ENCODE measurements at places on chromosomes 6 and 20. TPM values are rescaled to one million over a fixed set of nuclear protein-coding genes. Genes with fewer than 3 reads are reported as not detected.

DNA sequence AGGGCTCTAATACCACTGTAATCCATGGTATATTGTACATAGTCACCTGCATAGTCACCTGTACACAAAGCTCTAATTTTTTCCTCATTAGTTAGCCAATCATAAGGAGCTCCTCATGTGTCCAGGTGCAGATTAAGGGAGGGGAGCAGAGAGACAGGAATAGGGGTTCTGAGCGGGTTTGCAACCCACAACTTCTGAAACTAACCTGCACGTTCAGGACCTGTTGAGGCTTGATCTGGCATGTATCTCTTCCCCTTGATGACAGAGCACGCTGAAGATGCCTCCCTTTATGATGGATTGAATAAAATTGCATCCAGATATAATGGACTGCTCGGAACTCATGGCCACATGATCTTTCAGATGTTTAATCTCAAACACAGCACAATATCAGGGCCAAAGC is 179.4 kb upstream of the PRND start:
- no peak for DNase-seq

DNA sequence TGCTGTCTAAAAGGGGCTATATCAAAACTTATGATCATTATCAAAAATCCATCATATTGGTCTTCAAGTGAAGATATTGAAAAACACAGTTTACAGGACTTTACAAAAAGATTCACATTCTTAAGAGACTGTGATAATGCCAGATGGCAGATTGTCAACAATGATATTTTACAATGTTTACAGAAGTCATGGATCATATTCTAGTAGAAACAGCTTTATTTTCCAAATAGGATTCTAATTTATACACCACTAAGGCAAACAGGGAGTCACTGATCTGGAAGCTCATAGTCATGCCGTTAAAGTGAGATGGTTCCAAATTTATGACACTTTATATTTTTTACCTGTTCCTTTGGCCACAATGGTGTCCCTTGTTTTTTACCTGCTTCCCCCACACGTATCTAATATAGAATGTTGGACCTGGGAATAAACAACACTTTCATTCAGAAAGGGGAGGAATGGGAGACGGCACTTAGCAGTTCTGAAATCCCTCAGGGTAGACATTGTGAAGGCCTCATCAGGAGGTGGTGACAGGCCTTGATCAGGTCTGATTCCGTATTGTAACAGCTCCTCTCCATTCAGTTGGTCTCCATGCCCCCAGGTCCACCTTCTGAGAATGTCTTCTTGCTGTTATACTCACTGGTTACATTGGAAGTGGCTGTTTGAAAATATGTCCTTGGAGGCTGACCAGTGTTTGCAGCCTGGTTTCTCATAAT is 228.6 kb downstream of the ADGB start:
- no peak for DNase-seq

GRCh38 chr6:169371344-169372127 is 117.9 kb upstream of the THBS2 start:
- no peak for DNase-seq

DNA sequence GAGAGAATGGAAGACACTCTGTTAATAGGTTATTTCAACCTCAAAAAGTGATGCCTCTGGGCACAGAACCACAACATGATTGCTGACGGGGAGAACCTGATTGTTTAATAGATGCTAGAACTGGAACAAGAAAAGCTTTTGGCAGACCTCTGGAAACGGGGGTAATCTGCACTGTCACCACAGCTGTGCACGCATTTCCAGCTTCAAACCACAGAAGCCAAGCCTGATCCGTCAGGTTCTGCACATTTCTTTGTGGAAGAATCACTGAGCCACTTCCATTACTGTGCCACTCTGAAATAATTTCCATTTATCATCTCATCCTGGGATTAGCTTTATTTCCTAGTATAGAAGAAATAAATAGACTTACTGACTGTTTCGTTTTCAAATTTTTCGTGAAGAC is 309.3 kb downstream of the FARS2 start:
- DNase-seq: no peak

- DNase-seq: no peak
These were observed 17.1 kb downstream of the RIPOR2 start for GRCh38 chr6:24918641-24919055.

Gene BPIFB1
- not detected for total RNA-seq

Gene TSHZ2
- total RNA-seq: 83.5 TPM

DNA sequence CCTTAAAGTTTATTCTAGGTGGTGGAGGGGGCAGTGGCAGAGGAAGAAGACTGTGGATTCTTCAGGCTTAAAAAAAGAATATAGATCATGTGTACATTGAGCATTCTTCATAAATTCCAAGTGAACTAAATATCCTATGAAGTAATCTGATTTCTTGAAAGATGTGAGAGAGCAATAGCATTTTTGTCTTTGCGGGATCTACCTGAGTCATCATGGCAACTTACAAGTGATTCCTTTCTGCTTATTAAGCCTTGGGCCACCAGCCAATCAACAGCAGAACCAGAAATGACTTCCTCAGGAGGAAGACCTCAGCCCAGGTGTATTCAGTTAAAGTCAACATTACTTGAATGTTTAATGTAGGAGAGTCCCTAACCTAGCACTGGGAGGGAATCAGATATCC is 756.9 kb downstream of the TFAP2A start:
- no peak for DNase-seq

DNA sequence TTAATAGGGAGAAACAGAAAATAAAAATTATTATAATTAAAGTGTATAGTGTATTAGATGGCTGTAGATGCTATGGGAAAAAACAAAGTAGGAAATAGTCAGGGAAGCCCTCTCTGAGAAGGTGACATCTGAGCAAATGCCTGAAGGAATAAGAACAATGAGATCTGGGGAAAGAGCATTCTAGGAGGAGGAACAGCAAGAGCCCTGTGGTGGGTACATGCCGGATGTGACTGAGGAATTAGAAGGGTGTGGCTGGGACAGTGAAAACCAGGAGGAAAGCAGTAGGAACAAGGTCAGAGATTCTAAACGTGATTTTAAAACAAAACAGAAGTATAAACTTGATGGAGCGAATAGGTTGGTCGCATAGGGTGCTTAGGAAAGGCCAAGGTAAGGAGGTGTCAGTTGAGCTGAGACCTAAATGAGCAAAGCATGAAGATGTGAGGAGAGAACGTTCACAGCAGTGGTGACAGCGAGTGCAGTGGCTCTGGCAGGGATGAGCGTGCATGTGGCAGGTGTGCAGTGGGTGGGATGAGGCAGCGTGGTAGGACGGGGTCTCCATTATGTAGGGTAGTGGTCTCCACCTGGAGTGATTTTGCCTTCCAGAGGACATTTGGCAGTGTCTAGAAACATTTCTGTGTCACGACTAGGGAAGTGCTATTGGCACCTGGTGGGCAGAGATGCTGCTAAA is 97.1 kb upstream of the MRPS10 start:
- no peak for DNase-seq

DNA sequence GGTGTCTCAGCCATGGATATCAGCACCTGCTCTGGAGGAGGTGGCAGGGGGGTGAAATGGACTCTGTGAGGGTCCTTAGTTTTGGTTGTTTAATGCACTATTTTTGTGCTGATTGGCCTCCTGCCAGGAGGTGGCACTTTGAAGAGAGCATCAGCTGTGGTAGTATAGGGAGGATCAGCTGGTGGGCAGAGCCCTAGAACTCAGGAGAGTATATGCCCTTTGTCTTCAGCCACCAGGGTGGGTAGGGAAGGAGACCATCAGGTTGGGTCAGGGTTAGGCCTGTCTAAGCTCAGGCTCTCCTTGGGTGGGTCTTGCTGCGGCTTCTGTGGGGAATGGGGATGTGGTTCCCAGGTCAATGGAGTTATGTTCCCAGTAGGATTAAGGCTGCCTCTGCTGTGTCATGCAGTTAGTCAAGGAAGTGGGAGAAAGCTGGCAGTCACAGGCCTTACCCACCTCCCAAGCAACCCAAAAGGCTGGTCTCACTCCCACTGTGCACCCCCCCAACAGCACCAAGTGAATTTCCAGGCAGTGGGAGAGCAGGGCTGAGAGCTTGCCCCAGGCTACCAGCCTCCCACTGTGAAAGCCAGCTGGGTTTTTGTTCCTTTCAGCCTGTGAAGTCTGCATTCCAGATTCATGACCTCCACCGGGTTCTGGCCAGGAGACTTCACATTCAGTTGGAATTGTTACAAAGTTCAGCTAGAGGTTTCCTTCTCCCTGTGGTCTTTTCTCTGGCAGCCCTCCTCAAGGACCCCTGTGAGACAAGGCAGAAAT is 5.7 kb upstream of the OSTM1 start:
- no peak for DNase-seq

Gene SGK2
- 14.3 TPM for total RNA-seq

DNA sequence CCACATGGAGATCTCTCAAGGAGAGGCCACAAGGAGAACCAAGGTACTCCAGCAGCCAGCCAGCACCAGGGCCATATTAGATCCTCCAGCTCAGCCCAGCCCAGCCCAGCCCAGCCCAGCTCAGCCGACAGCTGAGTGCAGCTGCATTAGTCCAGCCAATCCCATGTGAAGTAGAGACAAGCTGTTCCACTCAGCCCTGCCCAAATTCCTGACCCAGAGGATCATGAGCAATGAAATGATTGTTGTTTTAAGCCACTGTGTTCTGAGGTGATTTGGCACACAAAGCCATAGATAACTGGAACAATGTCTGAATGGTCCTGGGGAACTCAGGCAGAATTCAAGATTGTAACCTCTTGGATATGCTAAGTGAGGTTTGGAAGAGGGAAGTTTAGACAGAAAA is 59.5 kb upstream of the BMP2 start:
- DNase-seq: no peak

- DNase-seq: no peak
These were observed 558.5 kb downstream of the CD83 start for GRCh38 chr6:14676064-14676463.

Gene SLC17A1
- not detected for total RNA-seq

DNA sequence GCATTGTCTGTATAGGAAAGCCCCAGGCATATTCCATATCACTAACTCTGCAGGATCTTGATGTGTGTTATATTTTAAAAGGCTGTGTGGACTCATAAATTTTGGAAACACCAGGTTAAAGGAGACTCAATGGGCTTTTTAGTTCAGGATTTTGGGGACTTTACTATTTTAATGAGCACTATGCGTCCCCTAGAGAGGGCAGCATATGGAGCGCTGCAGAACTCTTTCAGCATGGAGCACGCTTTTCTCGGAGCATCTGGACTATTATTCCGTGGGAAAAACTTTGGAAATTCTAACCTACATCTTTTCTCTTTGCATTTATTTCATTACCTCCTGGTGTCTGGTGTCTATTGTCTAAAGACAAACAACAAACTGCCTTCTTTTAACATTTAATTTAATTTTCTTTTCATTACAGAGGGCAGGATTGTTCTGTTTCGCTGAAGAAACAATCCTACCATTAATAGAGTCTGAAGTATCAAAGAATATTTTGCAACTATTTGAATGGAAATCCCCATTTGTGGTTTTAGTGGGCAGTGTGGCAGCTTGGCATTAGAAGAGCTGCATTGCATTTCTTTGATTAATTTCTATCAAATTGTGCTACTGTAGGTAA is 399.9 kb upstream of the HSF2 start:
- DNase-seq: no peak

Gene ARFGEF3
- total RNA-seq: 12.7 TPM

GRCh38 chr20:21514553-21515251 is 838 bp upstream of the NKX2-2 start:
- no peak for DNase-seq

DNA sequence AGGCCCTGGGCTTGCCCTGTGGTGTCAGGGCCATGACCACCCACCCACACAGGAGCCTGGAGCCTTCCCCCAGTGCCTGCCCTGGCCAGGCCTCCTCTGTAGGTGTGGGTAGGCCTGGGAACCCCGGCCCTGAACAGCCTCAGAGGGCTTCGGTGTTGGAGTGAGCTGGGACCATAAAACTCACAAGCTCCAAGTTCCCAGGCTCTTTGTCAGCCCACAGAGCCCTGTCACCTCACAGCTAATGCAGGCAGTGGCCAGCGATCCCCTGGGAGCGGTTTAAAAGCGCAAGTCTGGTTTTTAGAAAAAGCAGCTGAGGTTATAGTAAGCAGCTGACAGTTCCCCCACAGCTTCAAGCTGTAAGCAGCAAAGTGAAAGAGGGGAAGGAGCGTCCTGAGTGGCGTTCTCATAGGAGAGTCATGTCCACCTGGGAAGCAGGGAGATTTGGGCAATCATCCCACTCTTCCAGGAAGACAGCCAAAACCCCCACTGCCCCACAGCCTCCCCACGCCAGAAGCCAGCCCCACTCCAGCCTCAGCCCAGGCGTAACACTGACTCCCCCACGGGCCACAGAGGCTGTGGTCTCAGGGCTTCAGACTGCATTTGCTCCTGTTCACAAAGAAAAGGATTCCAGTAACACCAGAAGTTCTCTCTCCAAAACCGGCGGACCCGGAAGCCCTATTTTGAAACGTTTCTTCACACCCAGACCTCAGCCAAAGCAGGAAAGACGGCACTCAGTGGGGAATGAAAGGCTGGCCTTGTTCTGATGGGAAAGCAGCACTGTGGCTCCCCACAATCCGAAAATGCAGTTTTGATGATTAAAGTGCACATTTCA is 34.3 kb upstream of the FOXC1 start:
- DNase-seq: no peak

Gene AP5S1
- 10.9 TPM for total RNA-seq

DNA sequence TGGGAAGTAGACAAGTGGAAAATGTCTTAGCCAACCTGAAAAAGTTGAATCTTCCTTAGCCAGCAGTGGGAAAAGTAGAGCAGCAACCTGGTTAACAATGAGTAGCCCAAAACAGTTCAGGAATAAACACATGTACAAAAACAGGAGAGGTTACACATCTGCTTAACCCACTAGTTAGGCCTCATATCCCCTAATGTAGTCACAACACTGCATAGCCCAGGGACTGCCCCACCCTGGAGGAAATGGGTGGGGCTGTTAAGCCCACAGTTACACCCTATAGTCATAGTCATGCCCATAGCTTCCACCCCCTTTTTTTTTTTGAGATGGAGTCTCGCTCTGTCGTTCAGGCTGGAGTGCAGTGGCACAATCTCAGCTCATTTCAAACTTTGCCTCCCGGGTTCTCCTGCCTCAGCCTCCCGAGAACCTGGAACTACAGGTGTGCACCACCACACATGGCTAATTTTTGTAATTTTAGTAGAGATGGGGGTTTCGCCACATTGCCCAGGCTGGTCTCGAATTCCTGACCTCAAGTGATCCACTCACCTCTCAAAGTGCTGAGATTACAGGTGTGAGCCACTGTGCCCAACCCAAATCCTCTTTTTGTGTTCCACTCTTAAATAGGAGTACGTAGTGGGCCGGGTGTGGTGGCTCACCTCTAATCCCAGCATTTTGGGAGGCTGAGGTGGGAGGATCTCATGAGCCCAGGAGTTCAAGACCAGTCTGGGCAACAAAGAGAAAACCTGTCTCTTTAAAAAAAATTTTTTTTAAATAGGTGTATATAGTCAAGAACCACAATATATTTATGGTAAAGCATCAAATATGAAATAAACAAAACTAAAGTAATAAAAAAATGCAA is 24.5 kb downstream of the ILRUN start:
- DNase-seq: no peak

Gene KCNK17
- 0.24 TPM for total RNA-seq

Gene ECT2L
- total RNA-seq: not detected

GRCh38 chr6:43511824-43512415 is 1.8 kb upstream of the LRRC73 start:
- DNase-seq: no peak

Gene PDYN
- total RNA-seq: not detected

Gene RFX6
- total RNA-seq: not detected

Measured in omental fat pad (tissue), 4 donors.